K562 (cell line): ENCODE measurements at places on chromosomes 6 and 20. TPM values are rescaled to one million over a fixed set of nuclear protein-coding genes. Genes with fewer than 3 reads are reported as not detected.

BMP7 gene
- total RNA-seq, result 0.13 and 0.18 TPM in 2 replicates

- no peak for DNase-seq
Observed at GRCh38 chr6:123803504-123804013, at the start of gene NKAIN2. NKAIN2 (plus strand) TSS chr6:123803865.

DNA sequence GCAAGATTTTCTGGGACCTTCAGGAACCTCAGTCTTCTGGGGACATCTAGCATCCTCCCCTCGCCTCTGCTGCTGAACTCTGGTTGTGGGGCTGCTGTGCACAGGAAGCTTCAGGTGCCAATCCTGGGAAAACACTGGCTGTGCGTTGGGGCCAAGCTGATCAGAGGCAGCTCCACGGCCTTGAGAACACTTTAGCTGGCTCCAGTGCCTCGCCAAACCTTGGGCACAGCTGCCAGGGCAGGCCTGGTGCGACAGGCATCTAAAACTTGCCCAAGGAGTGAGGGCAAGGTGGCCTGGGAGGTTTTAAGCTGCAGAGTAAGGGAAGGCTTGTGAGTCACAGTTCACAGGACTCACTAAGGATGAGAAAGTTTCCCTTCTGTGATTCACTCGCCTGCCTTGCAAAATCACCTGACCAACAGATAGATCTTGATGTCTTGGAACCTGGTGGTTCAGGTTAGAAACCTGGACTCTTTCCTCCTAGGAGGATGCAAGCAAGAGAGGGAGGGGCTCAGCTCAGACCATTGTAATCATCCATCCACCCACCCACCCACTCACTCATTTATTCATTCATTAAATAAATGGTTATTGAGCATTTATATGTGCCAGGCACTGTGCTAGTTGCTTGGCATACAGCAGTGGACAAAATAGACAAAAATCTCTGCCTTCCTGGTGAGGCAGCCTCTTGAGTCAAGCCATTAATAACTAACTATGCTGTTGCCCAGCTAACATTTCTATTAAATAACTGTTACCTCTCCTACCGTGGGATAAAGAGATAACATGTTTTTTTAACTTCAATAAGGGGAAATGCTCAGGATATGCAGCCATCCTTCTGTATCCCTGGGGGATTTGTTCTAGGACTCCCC, 2.5 kb upstream of the SPATS1 start:
- no peak for DNase-seq

RIPOR2 gene
- total RNA-seq, result 0.47 and 1.1 TPM in 2 replicates

DNA sequence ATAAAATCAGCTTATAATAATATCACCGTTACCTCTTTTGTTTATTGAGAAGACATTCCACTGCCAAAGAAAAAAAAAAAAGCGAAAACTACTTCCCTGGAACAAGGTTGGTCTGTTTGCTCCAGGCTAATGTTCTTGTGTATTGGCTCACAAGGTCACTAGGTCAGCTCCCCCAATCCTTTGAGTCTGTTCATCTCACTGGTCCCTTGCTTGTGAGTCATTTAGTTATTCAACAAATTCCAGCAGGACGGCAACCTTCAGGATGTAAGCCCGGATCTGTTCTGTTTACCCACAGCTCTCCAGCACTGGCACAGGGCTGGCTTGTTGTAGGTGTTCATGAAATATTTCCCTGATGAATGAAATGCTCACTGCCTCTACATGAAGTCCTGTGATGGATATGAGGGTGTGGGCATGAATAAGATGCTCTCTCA, 3.3 kb downstream of the ARHGAP40 start:
- no peak for DNase-seq

DNA sequence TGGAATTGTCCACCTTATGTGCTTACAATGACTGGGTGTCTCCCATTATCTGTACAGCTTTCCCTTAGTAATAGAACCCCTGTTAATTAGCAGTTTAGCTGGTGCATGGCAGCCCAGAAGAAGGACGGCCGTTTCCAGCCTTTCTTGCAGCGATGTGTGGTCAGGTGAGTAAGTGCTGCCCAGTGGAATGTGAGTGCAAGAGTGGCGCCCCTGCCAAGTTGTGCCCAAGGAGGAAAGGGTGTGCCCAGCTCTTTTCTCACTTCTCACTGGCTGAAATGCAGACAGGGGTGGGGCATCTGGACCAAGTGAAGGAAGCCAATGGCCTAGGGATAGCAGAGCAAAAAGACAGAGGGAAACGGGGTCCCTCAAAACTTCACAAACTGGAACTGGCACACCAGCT, 296.8 kb downstream of the PREX1 start:
- DNase-seq, result no peak

- no peak for DNase-seq
Observed at GRCh38 chr6:11589261-11589660, 51.7 kb downstream of the TMEM170B start.

DNA sequence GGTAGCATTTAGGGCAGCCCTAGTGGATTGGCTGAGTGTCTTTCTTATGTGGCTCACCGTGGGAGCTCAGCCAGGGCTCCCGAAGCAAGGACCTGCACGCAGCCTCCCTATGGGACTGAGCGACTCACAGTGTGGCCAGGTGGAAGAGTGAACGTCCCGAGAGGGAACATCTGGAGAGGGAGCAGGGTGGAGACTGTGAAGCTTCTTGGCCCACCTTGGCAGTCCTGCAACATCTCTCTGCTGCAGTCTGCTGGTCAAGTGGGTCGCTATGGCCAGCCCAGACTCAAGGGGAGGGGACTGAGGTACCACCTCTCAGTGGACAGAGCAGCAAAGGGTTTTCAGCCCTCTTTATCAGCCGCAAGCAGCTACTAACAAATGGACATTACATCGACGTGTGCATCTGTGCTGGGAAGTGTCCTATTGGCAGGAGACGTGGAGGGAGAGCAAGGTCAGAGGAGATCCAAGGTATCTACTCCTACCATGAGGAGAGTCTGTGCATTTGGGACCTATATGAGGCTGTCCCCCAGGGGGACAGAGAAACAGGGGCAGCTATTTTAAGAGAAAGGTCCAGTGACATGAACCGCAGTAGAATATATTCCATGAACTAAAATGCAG, 49.0 kb upstream of the NXT1 start:
- no peak for DNase-seq

GRCh38 chr6:132811276-132811675, 3.1 kb upstream of the RPS12 start:
- DNase-seq, result no peak

GRCh38 chr6:170316071-170316470, 9.5 kb downstream of the FAM120B start:
- DNase-seq, result no peak

MOG gene
- total RNA-seq, result not detected in 2 replicates

GRCh38 chr6:126529637-126530362, 189.9 kb downstream of the CENPW start:
- DNase-seq, result no peak

GRCh38 chr6:111222341-111222740, 135.0 kb downstream of the SLC16A10 start:
- no peak for DNase-seq

PTCHD4 gene
- total RNA-seq, result not detected in 2 replicates

DNA sequence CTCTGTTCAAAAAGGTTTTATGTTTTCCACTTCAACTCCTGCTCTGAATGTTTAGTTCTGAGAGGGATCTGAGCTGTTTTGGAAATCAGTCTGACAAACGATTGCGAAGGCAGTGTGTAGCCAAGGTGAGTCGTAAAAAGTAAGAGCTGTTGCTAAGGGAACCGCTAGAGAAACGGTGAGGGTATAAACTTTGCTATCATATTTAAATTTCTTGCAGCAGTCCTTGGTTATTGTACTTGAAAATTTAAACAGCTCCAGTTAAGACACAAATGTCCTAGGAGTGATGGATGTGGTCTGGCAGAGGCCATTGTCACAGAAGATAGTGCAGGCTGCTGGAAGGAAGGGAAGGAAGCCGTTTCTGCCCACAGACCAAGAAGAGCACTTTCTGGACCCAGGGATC, 64.9 kb upstream of the CITED2 start:
- no peak for DNase-seq

GRCh38 chr6:26122402-26122792, 35.2 kb downstream of the HFE start:
- DNase-seq, result peak; percentile 34

TREML4 gene
- total RNA-seq, result not detected in 2 replicates

DNA sequence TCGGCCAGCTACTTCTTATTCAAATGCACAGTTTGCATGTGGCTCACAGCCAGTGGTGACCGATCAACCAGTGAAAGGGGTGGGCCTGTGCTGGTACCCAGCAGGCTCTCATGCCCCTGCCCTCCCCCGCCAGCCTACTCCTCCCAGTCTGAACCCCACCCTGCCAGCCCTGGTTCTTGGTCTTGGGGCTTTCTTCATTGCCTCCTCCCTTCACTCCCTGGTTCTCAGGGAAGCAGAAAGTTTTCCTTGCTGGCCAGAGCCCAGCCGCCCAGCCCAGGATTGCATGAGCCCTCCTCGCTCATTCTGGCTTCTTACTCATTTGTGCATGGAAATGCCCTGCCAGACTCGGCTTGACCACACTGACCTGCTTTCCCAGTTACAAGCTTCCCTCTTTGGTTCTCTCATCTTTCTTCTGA, 40.8 kb downstream of the KCNK17 start:
- no peak for DNase-seq

DNA sequence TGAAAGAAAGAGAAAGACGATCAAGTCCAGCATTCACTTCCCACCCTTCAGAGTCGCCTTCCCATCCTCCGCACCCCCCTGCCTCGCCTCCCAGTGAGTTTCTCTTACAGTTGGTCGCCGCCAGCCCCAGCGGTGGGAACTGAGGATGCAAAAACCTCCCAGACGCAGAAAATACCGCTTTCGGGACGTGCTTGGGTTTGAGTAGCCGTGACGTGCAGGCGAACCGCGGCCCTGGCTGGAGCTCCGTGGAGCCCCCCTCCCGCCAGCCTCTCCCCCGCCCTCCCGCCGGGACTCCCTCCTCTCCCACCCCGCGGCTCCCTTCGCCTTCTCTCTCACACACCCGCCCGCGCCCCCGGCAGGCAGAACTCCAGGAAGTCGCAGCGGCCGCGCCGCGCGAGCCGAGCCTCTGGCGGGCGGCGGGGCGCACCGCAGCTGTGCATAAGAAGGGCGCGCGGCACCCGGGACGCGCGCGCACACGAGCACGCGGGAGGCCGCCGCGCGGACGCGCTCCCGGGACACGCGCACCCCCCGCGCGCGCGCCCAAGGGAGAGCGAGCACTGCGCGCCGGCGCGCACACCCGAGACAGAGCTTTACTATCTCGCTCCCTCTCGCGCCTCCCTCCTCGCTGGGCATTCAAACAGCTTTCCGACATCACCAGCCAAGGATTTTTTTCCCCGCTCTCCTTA, at the start of gene ADGRB3:
TSS of gene ADGRB3 (plus strand) at position 557 of the 686 bp plus-strand sequence. CDS start 3,394 bp downstream, outside the sequence.
- DNase-seq, result peak; percentile 88

SEL1L2 gene
- total RNA-seq, result not detected in 2 replicates

GRCh38 chr20:47317127-47317895, 39.2 kb downstream of the ZMYND8 start:
- peak; percentile 96 for DNase-seq

RNF39 gene
- total RNA-seq, result not detected in 2 replicates

DNA sequence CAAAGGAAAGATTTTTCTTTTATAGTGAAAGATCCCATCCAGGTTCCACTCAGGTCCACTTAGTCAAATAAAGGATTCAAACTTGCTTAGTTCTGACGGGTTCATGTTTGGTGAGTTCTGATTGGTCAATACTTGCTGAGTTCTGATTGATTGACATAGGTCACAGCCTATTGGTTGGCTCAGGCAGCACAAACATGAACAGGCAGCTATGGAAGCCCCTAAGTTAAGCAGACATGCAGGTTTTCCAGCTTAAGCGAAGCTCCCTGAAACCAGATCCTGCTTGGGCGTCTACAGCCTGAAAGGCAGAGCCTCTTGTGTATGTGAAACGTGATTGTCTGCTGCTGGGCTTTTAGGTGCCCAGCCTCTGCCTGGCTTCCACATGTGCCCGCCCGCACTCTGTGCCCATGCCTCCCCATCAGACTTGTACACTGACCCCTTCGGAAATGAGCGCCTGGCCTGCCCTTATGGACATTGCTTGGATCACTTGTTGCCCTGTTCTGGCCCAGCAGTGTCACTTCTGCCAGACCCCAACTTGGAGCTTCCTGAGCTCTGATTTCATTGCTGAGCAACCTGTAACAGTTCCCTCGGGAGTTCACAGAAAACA, 45.4 kb upstream of the ECI2 start:
- peak; percentile 82 for DNase-seq

TMC2 gene
- total RNA-seq, result not detected in 2 replicates

GRCh38 chr20:24469116-24469893, at the start of gene SYNDIG1:
SYNDIG1 (plus strand) TSS chr20:24469629; CDS start chr20:24543098, 73,469 bp downstream.
- no peak for DNase-seq

GRCh38 chr6:128694303-128695009, 174.1 kb upstream of the PTPRK start:
- DNase-seq, result no peak

SERPINB6 gene
- 124 and 126 TPM in 2 replicates for total RNA-seq

NMBR gene
- not detected in 2 replicates for total RNA-seq

TBC1D32 gene
- total RNA-seq, result 5.7 and 7.0 TPM in 2 replicates

DNA sequence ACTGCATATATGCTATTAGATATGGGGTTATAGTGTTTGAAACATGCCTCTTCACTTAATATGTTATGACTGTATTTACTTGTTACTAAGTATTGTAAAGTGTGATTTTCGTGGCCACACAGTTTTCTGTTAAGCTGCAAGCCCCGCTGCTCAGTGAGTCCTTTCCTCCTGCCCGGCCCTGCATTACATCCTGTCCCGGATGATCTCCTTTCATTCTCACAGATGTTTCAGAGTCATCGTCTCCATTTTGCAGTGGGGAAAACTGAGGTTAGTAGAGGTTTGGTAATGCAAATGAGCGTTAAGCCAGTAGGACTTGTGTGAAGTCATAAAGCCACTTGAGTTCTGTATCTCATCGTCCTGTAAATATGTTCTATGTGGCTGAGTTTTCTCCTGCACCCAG, 155.5 kb downstream of the CFAP61 start:
- DNase-seq, result no peak

FRK gene
- total RNA-seq, result 0.13 and 0.22 TPM in 2 replicates

DNA sequence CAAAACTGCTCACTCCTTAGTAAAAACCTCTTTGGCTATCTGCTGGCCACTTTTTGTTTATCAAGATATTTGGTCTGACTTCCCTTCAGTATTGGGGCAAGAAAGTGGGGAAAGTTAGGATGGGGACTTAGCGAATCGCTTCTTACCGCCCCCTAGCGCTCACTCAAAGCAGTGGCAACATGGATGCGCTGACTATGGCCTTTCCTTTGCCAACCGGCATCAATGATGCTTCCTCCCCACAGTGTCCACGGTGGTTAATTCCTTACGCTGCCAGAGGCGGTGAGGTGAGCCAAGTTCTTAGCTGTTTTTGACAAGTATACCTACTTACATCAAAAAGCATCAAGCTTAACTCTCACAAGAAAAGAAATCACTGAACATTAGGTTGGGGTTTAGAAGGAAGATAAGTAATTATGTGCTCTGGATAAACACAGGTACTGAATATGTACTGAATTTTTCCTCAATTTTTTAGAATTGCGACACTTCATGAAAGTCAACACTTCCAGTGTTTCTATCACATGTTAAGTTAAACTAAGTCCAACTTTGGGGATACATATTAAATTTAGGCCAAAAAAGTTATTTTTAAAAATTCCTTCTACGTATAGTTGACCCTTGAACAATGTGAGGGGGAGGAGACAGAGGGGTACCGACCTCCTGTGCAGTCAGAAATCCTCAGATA, 86.7 kb downstream of the GMDS start:
- peak; percentile 75 for DNase-seq
